Hypothalamus (tissue), 51 donors: ENCODE measurements at places on chromosomes 12 and 14.

DNA sequence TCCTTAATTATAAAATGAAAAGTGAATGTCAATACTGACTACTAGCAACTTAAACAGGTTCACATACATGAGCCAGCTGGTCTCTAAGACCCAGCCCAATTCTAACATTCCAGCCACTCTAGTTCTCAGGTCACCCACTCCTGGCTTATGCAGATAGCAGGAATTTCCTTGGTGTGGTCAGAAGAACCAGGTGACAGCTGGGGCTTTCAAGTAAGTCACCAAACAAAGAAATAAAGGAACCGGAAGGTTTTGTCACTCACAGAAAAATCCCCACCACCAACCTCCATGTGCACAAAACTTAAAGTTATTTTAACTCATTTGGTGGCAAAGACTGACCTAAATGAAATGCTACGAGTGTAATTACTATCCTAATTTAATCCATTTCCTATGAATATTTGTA lies 129.6 kb upstream of the CDKN3 start:
- no peak for DNase-seq

GRCh38 chr14:97187916-97188315 lies 390.7 kb downstream of the VRK1 start:
- DNase-seq = no peak

- DNase-seq = no peak
These were observed 26.3 kb upstream of the FOS start for GRCh38 chr14:75252254-75252837.

DNA sequence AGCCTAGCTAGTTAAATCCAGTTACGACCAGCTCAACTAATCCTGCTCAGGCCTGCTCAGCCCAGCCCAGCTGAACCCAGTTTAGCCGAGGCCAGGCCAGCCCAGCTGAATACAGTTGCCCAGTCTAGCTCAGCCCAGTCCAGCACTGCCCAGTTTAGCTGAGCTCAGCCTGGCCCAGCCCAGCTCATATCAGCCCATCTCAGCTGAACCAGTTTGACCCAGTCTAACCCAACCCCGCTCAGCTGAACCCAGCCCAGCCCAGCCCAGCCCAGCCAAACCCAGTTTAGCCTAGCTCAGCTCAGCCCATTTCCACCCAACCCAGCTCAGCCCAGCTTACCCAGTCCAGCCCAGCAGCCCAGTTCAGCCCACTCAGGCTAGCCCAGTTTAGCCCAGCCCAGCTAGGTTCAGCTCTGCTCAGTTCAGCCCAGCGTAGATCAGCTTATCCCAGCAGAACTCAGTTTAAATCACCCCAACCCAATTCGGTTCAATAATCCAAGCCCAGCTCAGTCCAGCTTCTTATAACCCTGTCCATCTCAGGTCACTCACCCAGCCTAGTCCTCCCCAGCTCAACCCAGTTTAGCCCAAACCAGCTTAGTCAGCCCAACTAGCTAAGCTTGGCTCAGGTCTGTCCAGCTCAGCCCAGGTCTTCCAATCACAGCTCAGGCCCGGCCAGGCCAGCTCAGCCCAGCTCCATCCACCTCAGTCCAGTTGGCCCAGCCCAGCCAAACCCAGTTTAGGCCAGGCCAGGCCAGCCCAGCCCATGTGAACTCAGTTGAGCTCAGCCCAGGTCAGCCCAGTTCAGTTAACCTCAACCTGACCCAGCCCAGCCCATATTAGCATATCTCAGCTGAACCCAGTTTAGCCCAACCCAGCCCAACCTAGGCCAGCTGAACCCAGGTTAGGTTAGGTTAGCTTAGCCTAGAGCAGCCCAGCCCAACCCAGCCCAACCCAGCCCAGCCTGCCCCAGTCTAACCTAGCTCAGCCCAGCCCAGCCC lies 76.7 kb downstream of the TMEM121 start:
- DNase-seq = no peak

DNA sequence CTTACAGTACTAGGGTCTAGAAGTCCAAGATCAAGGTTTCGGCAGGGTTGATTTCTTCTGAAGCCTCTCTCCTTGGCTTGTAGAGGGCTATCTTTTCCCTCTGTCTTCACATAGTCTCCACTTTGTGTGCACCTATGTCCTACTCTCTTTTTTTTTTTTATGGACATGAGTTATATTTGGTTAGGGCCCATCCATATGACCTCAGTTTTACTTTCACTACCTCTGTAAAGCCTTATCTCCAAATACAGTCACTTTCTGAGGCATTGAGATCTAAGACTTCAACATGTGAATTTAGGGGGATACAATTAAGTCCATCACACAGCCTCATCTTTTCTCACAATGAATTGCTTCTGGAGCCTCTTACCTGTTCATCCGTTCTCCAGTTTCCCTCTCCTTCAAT lies 5.9 kb upstream of the SPTB start:
- DNase-seq = no peak

- DNase-seq = no peak
These were observed 938 bp upstream of the SLC25A29 start for GRCh38 chr14:100306998-100307765.

GRCh38 chr12:26028953-26029735 lies 70.7 kb downstream of the RASSF8 start:
- DNase-seq = no peak

DNA sequence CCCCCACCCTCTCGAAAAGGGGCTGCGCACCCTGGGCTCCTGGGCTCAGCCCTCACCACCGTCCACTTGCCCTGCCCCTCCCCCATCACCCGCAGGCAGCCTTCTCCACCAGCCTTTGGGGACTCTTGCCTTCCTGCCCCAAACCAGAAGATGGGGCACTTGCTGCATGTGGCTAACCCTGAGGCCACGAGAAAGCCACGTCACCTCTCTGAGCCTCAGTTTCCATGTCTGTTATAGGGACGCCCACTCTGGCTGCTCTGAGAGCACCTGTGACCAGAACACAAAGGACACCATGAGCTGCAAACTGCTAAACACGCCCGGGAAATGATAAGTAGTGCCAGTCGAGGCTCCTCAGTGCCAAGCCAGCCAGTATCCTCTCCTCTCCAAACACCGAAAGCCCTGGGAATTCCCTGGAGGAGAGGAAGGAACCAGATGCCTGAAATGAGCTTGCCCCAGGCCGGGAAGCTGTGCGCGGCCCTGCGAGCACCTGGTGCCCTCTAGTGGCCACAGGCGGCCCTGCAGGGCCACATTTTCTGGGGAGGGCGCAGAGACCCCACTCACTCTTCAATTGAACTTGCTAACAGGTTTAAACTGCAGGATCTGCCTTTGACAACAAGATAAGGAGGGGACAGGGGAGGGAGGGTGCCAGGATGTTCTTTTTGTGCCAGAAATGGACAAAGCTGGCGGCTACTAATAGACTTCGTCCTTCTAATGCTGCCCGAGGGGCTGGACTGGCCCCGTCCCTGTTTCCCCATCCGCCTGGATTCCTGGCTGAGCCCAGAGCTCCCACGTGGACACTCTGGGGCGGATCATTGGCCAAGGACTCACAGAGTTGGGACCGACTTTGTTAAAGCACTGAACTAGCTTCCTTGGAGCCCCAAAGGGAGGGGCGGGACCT lies 10.2 kb upstream of the SERPINA9 start:
- DNase-seq = peak; percentile 48

DNA sequence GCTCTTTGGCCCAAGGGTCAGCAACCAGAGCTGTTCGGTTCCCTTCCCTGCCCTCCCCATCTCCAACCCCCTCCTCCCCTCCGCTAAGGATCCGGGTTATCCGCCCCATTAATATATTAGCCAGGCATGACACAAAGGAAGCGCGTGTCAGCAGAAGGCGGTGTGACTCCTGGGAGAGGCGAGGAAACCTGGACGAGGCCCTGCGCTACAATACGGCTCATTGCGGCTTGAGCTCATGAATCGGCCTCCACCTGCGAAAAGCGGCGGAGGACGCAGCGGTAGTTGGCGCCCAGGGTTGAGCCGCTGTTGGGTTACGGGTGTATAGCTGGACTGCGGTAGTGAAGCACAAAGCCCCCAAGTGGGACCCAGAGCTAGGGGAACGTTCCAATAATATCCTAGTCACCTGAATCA lies 9.9 kb downstream of the FOXA1 start:
- DNase-seq = no peak

DNA sequence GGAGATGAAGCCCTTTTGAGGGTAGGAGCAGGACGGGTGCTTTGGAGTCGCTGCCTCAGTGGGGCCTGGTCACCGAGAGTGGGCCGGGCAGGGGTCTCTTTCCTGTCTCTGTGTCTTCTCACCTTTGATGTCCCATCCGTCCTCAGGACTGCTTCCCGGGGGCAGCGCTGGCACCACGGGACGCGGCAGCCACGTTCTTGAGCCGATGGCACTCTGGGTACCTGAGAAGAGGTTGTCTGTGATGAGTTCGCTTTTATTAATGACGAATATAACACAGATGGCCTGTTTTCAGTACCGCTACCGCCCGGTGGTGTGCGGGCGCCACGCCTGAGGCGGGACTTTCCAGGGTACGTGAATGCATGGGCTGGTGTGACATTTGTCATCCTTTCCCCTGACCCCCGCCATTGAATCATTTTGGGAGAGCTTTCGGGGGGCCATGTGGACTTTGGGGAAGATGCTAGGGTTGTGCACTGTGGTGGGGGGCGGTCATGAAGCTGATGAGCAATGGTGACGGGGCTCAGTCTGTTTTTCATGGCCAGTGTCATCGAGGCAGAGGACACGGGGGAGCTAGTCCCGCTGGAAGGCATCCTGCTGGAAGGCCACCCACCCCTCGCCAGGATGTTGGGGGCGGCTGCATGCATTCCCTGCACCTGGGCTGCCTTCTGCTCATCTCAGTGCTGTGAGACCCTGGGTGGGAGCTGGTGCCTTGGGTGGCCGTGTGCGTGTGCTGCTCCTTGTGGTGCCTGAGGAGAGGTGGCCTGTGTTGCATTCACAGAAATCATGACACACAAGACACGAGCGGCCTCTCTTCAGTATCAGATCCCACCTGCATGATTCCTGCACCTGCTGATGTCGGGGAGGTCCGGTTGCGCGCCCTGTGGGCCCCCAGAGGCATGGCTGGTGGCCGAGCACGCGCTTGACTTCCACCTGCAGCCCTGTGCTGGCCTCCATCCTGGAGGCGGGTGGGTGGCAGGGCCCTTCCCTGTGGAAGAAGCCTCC lies 162.5 kb upstream of the RTL1 start:
- no peak for DNase-seq

DNA sequence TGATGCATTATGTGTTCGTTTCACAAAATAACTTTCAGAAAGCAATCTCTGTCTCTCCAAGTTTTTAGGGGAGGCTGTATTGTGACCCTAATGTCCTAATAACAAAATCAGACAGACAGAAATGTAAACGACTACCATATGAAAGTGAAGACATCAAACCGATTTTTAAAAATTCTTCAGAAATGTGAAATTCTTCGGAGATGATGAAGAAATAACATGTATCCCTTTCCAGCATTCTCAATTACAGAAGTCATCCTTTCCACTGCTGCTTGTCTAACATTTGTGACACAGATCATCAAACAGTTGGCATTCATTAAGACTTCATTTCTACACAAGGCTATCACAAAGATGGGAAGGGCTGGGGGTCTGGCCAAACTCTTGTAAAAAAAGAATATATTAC lies 41.0 kb downstream of the DMAC2L start:
- DNase-seq = no peak

GRCh38 chr14:85731186-85731585 lies 201.2 kb downstream of the FLRT2 start:
- DNase-seq = no peak

- no peak for DNase-seq
These were observed 77.3 kb downstream of the NOS1 start for GRCh38 chr12:117284140-117284539.

DNA sequence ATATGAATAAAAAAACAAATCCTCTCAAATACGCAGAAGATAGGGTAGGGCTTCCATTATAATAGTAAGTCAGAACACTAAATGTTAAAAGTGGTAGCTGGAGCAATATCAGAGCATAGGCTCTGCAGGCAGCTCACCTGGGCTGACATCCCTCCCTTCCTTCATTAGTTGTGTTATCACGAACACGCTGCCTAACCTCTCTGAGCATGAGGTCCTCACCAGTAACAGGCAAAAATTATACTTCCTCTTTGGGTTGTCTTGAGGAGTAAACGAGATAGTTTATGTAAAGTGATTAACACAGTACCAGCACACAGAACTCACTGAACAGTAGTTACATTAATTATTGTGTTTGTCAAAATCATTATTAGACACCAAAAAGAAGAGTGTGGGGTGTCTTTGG lies 154.3 kb downstream of the STXBP6 start:
- DNase-seq = no peak

GRCh38 chr12:3332188-3332587 lies 158.8 kb upstream of the PRMT8 start:
- no peak for DNase-seq

- DNase-seq = no peak
These were observed 27.6 kb upstream of the ETV6 start for GRCh38 chr12:11621797-11622423.

GRCh38 chr12:57452937-57453509 lies 2.1 kb upstream of the INHBE start:
- DNase-seq = peak; percentile 35

DNA sequence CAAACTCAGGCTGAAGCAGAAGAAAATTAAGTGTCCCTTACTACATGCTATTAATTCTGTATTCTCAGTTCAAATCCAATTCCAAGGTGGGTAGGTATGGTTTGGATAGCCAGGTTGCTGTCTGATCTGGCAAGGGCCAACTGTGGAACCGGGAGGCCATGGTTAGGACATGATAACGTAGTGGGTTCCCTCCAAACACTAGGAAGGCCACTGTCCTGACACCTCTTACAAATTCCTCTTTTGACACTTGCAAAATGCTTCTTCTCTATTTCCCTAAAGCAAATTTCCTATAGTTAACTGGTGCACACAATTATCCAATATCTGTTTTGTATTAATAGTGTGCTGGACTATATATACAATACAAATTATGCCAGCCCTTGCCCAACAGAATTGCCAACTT lies 70.8 kb downstream of the RNF34 start:
- no peak for DNase-seq

DNA sequence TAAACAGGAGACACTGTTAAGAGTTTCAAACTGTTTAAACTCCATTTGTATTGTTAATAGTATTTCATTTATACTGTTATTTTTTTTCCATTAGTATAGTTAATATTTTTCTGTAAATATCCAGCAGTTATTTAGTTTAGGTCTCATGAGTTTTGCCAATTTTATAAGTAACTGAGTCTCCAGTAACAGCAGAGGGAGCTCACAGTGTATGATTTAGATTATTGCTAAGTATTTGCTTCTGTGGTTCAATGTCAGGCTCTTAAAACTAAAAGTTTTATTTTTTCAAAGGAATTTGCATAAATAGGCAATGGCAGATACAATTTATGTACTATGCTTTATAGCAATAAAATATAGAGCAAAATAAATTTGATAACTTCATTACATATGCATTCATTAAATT lies 209.7 kb downstream of the ATXN7L3B start:
- no peak for DNase-seq
